ENCODE measurements at places on chromosomes 2 and 18. TPM values are rescaled to one million over a fixed set of nuclear protein-coding genes. Genes with fewer than 3 reads are reported as not detected.

The SERPINB4 gene
- not detected for total RNA-seq

The TMEM178A gene
- 3.5 TPM for total RNA-seq

The LRRC30 gene
- total RNA-seq, result not detected

The CAPG gene
- total RNA-seq, result 56.0 TPM

The TRABD2A gene
- 8.9 TPM for total RNA-seq

The PJVK gene
- 0.60 TPM for total RNA-seq

The PROM2 gene
- 1.4 TPM for total RNA-seq

The TNFAIP6 gene
- 89.5 TPM for total RNA-seq

The RGPD3 gene
- total RNA-seq, result under 0.01 TPM

The IL18R1 gene
- 1.1 TPM for total RNA-seq
